ENCODE measurements at places on chromosomes 1 and 21.

DNA sequence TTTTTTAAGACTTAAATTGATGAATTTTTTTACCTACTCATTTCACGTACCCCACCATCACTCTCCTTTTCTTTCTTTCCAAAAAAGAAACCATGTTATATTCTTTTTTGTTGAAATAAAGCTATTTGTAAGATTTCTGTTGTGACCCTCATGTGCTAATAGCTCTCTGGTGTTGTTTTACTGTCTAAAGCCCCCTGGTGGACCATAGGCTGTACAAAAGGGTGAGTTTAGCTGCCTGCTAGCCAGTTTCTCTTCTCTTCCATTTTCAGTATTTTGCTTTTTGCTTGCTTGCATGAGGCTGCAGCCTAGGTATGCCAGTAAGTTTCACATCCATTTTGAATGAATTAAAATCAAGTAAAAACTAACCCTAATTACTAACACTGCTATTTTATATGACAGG lies 15.6 kb upstream of the VAMP3 start:
- no peak for DNase-seq

DNA sequence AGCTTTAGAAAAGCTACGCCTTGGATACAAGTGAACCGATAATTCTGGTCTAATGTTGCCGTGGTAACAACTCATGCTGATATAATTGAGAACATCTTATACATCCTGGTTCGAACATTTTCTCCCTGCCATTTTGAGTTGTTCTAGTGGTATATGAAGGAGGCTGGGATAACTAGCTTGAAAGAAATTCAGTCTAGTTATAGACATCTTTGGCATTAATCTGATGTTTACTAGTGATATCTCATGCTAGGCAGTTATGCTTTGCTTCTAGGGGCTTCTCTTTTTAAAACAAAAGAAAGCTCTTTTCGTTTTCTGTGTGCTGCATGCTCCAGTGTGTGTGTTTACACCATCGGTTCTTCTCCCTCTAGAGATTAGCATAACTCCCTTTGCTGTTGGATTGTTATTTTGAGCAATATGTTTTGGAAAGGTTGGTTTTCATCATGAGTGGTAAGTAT lies 20.5 kb downstream of the PRKACB start:
- no peak for DNase-seq

GRCh38 chr1:12709091-12709491 lies 6.8 kb upstream of the AADACL3 start:
- no peak for DNase-seq

DNA sequence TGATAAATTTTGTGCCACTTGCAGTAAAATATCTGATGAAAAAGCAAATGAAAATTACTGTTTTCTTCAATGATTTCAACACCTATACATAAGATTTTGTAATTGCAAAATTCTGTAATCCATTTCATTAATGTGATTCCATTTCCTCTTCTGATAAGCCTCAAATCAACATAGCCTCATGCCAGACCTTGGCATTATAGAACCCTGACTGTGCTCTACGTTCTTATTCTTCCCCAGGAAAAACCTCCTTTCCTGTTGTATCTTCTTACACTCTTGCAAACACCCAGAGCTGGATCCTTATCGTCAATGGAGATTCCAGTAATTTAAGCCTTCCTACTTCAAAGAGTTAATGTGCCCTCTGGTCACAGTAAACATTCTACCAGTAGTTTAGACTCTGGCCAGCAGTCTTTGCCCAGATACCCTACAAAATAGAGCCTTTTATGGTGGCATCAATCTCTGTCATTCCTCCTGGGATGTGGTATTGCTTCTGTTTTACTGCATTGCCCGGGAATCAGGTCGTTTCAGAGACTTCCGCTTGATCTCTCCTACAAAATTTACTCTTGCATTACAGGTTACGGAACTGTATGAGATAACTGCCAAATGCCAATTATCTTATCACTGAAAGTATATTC lies 48.5 kb upstream of the CHRM3 start:
- no peak for DNase-seq

DNA sequence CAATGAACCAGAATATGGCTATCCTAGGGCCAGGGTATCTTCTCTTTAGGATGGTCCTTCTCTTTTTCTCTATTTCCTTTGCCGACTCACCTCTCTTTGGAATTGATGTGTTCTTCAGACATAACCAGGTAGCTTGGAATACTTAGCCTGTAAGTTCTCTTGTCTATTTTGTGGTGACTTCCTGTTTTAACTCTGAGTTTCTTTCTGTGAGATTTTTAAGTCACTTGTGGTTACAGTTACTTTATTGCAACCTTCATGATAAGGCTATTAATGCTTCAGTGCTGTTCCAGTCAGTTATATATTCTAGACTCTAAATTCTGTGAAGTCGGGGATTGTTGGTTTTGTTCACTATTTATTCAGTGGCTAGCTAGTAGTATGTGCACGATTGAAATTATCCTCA lies 46.2 kb downstream of the DISP1 start:
- no peak for DNase-seq

- no peak for DNase-seq
Observed at GRCh38 chr1:54404939-54405897, 976 bp downstream of the SSBP3 start.

- DNase-seq = no peak
Observed at GRCh38 chr1:21149855-21150432, 26.8 kb downstream of the EIF4G3 start.

DNA sequence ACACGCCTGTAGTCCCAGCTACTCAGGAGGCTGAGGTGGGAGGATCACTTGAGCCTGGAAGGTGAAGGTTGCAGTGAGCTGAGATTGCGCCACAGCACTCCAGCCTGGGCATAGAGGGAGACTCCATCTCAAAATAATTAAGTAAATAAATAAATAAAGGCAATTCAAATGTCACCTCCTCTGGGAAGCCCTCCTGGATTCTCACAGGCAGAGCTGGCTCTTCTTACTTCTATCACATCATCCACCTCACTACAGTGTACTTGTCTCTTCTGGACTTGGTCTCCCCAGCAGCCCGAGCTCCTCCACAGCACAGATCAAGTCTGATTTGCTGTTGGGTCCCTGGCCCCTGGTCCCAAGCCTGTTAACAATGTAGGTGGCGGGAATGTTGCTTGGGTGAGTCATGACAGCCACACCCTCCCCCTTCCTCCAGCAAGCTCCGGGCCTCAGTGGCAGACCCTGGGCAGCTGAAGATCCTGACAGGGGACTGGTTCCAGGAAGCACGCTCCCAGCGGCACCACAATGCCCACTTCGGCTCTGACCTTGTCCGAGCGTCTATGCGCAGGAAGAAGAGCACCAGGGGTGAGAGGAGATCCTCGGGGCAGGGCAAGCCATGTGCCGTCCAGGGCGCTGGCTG lies 5.3 kb downstream of the SYTL1 start:
- DNase-seq = no peak

DNA sequence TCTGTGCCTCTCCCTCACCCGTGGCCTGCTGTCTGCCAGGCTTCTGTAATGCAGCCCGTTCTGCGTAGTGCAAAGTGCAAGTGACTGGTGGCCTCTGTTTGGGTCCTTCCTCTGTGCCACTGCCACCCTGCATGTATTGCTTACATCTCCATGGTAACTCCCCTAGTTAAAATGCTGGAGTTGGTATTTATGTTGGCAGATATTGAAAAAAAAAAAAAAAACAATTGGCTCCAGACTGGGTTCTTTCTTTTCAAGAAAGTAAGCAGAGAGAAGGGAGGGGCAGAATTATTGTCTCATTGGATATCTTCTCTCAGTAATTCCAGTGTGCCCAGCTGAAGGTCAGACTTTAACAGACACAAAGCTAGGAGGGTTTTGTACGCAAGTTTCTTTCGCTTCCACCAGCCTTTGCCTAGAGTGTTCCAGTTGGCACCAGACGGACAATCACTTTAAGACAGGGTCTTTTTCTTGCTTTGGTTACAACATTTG lies 242.3 kb downstream of the PBX1 start:
- no peak for DNase-seq

- DNase-seq = no peak
Observed at GRCh38 chr1:112625696-112626095, 6.1 kb downstream of the CAPZA1 start.

DNA sequence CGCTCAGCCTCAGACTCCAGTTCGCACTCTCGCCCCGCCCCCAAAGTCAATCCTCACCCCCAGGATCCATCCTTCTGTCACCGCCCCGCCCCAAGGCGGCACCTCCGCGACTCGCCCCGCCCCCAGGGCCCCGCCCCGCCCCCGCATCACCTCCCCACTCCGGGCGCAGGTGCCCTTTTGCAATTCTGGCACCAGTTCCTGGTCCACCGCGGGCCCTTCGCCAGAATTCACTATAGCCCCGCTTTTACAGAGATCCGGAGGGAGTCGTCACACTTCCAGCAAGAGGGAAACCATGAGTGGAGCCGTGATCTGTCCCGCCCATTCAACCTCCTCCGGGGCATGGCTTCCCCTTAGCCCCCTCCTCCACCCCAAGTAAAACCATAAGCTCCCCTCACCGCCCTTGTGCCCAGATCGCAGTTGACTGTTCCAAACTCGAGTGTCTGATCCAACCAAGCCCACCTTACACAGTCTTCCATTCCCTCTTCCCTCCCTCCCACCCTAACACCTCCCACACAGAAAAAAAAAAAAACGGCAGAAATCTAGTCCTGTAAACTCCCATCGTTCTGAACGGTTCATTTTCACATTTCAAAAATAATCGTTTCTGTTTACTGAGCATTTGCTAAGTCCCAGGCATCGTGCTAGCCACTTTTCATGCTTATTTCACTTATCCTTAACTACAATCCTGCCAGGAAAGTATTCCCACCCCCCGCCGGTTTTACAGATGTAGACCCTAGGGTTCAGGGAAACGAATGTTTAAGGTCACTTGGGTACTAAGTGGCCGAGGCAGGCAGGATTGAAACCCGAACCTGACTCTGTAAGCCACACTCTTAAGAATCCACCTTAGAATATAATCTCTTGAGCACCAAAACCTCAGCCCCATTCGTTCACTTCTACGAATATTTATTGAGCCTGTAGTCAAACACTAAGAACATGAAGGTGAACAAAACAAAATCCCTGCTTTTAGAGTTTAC lies 1.3 kb upstream of the DNAJC16 start:
- DNase-seq = no peak

DNA sequence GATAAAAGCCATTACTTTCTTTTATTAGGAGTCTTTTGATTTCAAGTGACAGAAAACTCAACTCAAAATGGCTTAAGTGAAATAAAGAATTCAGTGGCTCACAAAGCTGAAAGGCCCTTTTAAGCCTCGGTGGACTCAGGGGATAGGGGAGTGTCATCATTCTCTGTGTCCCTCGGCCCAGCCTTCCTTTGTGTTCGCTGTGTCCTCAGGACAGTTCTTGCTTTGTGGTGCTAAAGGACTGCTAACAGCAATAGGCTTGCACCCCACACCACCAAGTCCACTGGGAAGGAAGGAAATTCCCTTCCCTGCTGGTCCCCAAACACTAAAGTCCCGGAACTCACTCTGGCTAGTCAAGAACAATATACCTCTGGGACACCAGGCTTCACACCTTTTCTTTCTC lies 129.2 kb downstream of the NTPCR start:
- DNase-seq = no peak

DNA sequence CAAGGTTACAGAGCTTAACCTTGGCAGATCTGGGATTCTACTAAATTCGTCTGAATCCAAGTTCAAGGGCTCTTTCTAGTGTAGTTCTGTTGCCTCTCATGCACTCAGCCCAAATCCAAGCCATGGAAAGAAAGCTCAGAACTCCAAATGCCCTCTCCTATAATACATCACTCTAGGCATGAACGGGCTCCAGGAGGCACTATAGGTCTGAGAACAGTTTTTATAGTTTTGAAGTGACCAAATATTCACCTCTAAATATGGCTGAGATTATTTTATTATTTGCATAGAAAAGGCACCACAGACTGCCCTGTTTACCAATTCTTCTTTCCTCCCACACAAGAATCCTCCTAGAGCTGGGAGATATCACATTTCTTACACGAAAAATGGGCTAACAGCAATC lies 327.9 kb upstream of the BEND5 start:
- no peak for DNase-seq

DNA sequence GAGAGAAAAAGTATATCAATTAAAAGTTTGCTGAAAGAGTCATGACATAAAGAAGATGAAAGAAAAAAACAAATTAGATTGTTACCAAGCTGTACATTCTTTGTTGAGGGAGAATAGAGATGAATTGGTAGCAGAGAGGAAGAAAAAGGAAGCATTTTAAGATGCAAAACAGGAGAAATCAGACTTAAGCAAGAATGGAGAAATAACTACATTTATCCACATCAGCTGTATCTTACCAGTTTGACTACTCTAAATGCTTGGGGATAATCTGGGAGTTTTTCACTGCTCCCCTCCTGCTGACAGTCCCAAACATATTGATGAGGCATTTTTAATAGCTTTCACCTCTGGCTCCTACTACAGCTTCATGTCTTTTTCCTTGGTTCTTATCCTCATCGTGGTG lies 16.8 kb upstream of the PTPRC start:
- DNase-seq = no peak

DNA sequence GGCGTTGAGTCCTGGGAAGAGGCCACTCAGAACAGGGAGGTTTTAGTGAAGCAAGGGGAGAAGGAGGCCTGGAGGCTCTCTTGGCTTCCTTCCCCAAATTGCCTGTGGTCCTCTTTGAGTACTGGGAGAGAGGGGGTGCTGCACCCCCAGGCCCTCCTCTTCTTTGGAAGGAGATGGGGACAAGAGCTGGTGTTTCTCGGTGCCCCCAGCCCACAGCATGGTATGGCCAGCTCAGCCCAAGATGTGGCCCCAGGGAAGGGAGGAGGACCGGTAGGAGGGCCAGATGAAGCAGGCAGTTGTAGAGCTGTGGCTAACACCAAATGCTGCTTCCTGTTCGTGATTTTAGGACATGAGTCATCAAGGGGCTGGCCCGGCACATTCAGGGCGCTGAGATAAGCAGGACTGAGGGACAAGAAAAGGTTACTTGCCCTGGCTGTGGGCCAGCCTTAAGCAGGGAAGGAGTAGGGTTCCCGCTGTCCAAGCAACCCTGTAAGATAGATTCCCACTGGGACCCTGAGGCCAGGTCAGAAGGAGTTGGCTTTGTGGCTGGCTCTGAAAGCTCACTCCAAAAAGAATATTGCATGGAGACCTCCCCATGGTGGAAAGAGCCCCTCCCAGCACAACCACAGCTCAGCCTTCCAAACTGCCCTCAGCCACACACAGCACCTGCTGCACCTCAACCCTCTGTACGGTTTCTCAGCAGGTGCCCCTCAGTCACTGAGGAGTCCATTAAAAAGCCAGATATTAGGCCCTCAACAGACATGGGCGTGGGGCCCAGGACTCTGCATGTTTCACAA lies 4.9 kb upstream of the TNFRSF1B start:
- peak; percentile 81 for DNase-seq

- no peak for DNase-seq
Observed at GRCh38 chr21:28636752-28637691, 355.7 kb downstream of the LTN1 start.
